Immature natural killer cell (primary cell): ENCODE measurements at places on chromosomes 3 and 15.

- DNase-seq: no peak
These were observed 8.8 kb downstream of the ABHD6 start for GRCh38 chr3:58246148-58247047.

DNA sequence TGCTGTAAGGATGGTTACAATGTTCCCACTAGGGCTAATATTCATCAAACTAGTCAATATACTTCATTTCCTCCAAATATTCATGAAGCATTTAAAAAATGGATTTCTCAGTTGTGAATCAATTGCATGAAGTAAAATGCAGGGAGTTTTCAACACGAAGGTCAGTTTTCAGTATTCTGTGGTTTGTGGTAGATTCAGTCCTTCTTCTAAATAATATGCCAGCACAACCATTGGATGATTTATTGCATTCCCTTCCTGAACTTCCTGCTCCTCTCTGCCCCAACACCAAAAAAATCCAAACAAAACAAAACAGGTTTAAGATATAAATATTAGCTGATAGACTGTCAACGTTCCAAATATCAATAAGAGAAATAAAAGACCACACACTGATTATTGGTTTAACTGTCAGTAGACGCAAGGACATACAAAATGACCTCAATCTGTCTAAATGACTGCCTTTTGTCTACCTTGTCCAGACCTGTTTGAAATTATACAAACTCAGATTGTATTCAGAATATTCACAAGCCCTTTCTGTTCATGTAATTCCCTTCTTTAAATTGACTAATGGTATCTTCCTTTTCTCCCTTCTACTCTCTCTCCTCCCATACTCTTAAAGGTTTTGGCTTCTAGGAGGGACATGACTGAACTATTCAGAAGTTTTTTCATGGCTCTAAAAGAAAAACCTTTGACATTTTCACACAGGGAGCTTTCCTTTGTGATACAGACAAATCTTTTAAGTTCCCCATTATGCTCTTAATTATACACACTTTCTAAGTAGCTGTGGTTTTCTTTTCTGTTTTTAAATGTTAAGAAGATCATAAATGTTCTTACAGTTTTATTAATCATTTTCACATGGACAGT, 92.6 kb upstream of the STT3B start:
- DNase-seq: no peak

- peak; percentile 8 for DNase-seq
These were observed 10.0 kb downstream of the ARMC8 start for GRCh38 chr3:138197058-138197457.

GRCh38 chr3:158458464-158458863, 112.5 kb upstream of the MLF1 start:
- no peak for DNase-seq

GRCh38 chr3:132062535-132062934, 27.7 kb upstream of the CPNE4 start:
- no peak for DNase-seq

- DNase-seq: no peak
These were observed 9.1 kb upstream of the AVEN start for GRCh38 chr15:34047893-34048775.

GRCh38 chr3:159001711-159002110, 199.9 kb downstream of the MFSD1 start:
- no peak for DNase-seq

DNA sequence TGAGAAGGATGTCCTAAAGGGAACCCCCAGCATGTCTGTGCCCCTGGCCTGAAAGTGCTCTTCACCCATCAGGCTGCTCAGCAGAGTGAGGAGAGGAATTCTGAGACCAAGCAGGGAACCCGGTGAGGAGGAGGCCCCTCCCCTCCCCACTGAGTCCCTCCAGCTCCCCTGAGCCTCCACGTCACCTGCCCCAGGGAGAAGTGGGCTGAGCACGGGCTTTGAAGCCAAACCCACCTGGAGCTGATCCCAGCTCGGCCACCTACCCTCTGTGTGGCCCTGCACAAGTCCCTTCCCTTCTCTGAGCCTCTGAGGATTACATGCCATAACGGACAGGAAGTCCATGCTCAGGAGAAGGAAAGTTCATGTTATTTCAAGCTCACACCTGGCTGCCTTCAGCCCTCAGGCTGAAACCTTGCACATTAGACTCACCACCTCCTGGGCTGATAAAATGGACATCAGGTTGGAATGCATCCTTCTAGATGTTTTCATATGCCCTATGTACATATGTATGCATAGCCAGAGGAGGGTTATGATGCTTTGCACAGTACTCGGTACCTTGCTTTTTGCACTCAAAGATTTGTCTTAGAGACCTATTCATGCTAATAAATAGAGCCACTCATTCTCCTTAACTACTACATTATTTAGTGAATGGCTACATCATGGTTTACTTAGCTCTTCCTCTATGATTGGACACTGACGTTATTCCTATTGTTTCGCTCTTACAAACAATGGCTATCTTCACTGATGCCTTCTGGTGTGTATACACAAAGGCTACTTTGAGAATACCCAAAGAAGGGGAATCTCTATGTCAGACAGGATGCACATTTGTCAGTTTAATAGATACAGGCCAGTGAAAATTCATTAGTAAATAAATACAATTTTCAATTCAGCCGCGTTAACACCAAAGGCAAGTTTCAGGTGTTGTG, 31.6 kb upstream of the GATA2 start:
- no peak for DNase-seq

DNA sequence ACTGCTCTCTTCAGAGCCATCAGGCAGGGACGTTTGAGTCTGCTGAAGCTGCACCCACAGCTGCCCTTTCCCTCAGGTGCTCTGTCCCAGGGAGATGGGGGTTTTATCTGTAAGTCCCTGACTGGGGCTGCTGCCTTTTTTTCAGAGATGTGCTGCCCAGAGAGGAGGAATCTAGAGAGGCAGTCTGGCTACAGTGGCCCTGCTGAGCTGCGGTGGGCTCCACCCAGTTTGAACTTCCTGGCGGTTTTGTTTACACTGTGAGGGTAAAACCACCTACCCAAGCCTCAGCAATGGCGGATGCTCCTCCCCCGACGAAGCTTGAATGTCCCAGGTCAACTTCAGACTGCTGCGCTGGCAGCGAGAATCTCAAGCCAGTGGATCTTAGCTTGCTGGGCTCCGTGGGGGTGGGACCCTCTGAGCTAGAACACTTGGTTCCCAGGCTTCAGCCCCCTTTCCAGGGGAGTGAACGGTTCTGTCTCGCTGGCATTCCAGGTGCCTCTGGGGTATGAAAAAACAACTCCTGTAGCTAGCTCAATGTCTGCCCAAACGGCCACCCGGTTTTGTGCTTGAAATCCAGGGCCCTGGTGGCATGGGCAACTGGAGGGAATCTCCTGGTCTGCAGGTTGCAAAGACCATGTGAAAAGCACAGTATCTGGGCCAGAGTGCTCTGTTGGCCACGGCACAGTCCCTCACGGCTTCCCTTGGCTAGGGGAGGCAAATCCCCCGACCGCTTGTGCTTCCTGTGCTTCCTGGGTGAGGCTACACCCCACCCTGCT, 21.1 kb upstream of the ST6GAL1 start:
- peak; percentile 88 for DNase-seq

GRCh38 chr3:76661527-76662250, 378.2 kb upstream of the ROBO2 start:
- no peak for DNase-seq

GRCh38 chr3:25420147-25420546, 7.9 kb upstream of the RARB start:
- DNase-seq: no peak

- no peak for DNase-seq
These were observed 500 bp upstream of the VGLL3 start for GRCh38 chr3:86991482-86991815.

GRCh38 chr3:8494327-8494726, 7.3 kb upstream of the LMCD1 start:
- DNase-seq: no peak
